ENCODE measurements at places on chromosomes 4 and X.

GRCh38 chrX:19747652-19748610 is 139.5 kb downstream of the SH3KBP1 start:
- DNase-seq, result peak; percentile 74

DNA sequence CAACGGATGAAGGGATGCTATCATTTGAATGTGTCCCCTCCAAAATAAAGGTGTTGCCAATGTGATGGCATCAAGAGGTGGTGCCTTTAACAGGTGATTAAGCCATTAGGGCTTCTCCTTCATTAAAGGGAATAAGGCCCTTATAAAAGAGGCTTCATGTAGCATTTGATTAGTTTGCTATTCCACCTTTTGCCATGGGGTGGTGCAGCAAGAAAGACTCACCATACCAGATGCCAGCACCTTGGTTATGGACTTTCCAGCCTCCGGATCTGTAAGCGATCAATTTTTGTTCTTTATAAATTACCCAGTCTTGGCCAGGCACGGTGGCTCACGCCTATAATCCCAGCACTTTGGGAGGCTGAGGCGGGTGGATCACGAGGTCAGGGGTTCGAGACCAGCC is 7.9 kb upstream of the SLC25A43 start:
- no peak for DNase-seq

DNA sequence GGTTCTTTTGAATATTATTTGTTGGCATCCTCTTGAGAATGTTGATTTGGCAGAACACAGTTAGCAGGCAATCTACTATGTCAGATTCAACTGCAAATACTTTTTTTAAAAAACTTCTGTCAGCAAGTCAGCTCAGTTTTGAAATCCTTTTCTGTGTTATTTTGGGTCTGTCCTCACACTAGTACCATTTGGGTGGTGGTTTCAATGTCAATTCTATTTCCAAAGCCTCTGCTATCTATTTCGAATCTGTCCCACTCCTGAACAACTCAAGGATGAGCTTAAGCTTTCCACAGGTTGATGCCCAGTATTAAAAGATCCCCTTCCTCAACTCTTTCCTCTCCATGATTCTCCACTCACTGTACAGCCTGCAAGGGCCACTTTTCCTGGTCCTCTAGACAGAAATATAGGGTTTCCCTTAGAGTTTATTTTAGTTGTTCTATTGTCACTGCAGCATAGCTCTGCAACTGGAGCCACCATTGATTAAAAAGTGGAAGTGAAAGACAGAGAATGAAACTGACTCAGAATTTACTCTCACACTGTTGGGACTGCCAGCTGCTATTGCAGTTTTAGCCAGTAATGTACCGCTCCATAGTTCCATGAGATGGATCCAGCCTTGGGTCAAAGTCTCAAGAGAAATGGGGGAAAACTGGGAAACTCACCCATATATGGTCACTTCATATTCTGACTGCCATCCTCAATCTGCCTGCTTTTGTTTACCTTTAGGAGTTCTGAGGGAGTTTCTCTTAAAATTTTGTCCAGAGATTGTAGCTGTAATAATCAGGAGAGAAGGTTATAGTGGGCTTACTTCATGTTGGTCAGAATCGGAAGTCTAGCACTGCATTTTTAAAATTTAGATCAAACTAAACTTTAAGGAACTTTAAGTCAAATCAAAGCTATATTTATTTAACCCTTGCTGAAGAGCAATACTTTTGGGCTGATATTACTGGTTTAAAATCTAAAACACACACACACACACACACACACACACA is 14.6 kb downstream of the HDX start:
- DNase-seq, result no peak

- DNase-seq, result no peak
Measured at GRCh38 chrX:5829060-5829459, 399.6 kb downstream of the NLGN4X start.

GRCh38 chr4:112150920-112151319 is 5.7 kb downstream of the FAM241A start:
- DNase-seq, result no peak

- DNase-seq, result no peak
Measured at GRCh38 chr4:20638825-20639224, 61.4 kb upstream of the PACRGL start.

DNA sequence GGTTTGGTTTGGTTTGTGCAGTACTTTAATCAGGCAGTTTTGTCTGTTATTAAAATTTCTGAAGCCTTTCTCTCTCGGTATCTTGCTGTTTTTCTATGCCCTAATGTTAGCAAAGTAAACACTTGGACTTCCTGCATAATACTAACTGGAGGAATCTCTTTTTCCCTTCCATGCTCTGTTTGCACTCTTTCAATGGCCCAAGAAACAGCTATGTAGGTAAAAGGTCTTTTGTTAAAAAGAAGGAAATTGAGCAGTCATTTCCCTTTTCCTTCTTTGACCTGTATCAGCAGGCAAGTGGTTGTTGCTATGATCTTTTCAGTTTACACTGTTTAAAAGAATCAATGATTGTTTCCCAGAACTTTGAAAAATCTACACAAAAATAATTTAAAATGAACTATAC is 82.7 kb downstream of the CCSER1 start:
- DNase-seq, result no peak

- DNase-seq, result no peak
Measured at GRCh38 chrX:17563076-17563475, 174.2 kb upstream of the SCML1 start.
